ENCODE measurements at places on chromosomes 4 and X.

- no peak for DNase-seq
Measured at GRCh38 chrX:40087425-40088298, 10.1 kb downstream of the BCOR start.

DNA sequence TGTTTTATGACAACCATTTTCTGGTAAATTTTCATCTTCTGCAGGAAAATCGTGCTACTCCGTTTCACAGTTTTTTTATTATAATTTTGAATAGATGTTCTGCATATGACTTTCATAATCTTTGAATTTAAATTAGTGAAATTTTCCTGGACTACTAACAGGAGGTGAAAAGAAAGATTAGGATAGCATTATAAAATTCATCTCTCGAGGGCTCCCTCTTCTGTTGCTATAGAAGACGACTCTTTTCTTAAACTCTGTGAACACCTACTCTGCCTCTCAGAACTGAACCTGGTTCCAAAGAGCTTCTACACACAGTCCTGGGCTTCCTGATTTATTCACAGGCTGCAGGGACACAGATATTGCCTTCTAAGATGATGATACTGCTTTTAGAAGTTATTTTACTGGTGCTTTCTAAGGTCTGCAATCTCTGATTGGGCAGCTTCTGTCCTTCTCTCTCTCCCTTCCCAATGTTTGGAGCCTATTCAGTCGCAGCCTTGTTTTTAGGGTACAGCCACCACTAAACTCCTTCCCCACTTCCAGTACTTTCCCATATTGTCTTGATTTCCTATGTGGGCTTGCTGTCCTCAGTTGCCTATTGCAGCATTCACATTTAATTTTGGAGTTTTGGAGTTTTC lies 10.1 kb upstream of the SAP30 start:
- DNase-seq, result no peak

- DNase-seq, result no peak
Measured at GRCh38 chrX:136735601-136736000, 45.1 kb downstream of the ARHGEF6 start.

GRCh38 chr4:183830438-183830985 lies 74.6 kb upstream of the STOX2 start:
- no peak for DNase-seq

GRCh38 chrX:9390121-9390520 lies 74.7 kb upstream of the TBL1X start:
- DNase-seq, result no peak

- no peak for DNase-seq
Measured at GRCh38 chr4:25813448-25814106, 49.2 kb downstream of the SEL1L3 start.

DNA sequence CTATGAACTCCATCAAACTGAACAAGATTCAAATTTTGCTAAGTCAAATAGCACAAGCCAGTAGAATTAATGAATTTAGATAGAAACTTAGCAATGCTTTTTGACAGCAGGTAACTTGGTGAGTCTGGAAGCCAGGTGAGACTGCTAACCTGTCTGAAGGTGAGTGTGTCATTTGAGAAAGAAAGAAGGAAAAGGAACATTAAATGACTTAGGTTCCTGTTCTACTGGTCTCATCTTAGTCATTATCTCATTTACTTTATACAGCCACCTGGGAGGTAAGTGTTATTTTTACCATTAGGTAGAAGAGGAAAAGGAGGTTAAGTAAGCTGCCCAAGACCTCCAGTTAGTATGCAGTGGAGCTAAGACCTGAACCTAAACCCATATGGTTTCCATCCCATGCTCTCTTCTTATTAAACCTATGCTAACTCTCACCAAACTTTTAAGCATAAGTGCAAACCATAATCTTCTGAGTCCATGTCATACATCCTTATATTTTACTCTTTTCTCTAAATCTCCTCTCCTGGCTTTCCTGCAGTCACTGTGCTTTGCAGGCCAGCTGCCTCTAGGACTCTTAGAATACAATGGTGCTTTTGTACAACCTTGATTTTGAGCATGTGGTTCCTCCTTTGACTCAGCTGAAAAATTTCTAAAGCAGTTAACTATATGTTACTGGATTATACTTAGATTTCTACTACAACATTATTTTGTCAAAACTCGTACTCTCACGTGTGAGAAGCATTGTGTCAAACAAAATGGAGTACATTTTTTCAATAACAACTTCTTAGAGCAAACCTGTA lies 68.5 kb downstream of the ATP10D start:
- no peak for DNase-seq

- no peak for DNase-seq
Measured at GRCh38 chrX:47560179-47560933, 649 bp upstream of the ARAF start.

GRCh38 chr4:29578329-29578728 lies 1141.8 kb upstream of the PCDH7 start:
- DNase-seq, result no peak

DNA sequence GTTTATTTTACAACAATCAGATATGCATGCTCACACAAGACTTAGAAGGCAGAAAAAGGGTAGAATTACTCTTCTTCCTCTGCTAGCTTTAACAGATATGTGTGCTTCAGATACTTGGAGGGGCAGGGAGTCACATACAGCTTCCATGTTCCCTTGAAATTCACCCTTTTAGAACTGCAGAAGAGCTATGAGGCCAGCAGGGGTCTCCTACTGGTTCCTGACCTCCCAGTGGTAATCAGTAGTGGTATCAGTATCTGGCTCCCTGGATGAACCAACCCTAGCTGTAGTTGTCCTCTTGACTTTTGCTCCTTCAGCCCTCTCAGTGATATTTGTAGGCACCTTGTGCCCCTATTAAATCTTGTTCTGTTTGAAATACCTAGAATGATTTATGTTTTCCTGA lies 81.5 kb downstream of the RCHY1 start:
- no peak for DNase-seq

GRCh38 chr4:130714006-130714405 lies 1618.1 kb downstream of the C4orf33 start:
- DNase-seq, result no peak

DNA sequence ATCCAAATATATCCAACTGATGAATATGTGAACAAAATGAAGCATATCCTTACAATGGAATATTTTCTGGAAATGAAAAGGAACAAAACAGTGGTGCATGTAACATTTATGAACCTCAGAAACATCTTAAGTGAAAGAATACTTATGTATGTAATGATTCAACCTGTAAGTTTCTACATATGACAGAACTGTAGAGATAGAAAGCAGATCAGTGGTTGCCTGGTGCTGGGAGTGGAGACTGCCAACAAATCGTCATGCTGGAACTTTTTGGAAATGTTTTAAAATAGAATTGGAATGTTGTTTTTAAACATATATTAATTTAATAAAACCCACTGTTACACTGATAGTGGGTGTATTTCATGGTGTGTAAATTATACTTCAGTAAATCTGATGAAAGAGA lies 667.5 kb downstream of the RAPGEF2 start:
- no peak for DNase-seq

DNA sequence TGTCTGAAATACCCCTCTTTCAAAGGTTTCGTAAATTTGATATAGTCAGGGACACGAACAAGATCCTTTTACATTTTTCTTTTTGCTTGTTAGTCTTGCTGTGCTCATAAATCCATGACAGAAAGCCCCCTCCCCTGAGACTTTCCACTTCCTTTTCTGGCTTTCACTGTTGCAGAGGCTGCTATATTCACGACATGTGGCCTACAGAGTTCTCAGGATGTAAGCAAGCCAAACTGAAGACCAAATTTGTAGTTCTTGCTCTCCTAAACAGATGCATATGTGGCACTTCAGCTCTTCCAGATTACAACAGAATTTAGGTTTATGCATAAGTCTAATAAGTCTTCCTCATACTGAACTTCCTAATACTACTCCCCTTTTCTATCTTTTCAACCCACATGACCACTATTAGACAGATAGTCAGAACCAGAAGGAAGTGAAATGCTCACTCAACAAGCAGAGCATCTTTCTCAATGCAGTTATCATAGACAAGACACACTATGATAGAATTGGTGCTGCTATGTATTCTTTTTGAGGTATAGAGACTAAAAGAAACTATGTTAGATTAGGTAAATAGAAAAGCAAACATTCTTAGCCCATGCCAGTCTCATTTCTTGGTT lies 15.0 kb downstream of the BTK start:
- DNase-seq, result no peak

DNA sequence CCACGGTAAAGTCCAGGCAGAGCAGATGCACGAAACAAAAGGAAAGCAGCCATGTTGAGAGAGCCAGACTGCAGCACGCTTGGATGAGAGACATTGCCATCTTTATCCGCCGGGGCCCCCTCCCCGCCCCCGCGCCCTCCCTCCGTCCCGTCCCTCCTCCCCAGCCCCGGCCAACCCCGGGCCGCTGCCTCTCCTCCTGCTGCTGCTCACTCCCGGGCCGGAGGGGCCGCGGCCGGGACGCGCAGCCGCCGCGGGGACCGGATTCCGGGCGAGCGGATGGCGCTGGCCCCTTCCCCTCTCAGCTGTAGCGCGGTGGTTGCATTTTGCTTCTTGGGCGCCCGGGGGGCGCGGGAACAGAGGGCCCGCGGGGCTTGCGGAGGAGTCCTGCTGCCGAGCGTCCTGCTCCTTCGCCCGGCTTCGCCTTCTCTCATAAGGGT lies 542 bp downstream of the RNF150 start:
- DNase-seq, result no peak
